ENCODE measurements at places on chromosomes 5 and 9.

DNA sequence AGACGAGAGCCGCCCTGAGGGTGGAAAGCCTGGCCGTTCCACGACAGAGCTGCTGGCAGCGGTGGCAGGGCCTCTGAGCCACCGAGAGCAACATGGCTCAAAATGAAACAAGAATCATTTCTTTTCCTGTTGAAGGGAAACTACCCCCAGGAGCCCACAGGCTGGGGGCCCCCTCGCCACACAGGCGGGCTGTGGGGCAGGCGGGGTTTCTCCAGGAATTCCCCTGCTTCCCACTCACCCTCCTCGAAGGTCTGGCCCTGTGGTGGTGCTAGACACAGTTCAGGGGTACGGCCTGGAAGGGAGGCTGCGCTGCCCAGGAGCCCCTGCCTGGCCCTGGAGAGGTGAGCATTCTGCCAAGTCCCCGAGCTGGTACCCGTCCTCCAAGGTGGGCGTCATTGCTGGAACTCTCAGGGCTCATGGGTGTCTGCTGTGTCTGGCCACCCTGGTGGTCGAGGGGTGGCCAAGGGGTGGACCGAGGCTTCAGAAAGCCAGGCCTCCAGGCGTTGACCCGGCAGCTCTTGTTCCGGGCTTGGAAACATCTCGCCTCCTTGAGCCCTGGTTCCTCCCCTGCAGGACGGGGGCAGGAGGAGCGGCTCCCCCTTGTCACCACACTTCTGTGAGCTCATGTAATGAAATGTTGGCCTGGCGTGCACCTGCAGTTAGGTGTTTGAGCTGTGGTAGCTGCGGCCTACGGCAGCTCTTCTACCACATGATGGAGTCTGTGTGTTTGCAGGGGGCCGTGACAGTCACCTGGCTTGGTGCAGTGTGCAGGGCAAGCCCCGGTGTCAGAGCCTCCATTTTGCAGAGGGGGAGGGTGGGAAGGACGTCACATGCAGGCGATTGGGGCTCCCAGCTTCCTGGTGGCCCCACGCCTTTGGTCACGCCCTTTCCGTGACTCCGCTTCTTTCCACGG is 65.3 kb downstream of the RXRA start:
- no peak for DNase-seq

DNA sequence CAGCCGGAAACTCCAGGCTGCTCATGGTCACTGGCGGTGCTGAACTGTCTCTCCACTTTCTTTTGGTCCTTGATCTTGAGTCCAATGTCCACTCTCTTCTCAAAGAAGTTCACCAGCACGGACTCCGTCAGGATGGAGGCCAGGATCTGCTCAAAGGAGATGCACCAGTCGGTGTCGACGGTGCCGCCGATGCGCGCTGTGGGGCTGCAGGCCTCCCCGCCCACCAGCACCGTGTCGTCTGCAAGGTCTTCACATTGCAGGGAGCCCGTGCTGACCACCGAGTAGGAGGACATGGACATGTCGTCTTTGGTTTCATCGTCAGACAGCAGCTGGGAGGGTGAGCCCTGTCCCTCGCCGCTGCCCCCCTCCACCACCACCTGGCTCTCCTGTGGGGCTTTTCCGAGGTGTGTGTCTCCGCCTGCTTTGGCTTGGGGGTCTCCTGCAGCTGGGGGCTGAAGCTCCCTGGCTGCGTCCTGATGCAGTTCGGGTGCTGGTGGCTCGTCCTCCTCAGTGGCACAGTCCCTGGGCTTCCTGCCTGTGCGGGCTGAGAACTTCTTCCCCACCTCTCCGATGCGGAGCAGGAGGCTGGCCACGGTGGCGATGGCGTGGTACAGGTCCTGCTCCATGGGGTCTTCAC is 5.0 kb upstream of the MRNIP start:
- no peak for DNase-seq

DNA sequence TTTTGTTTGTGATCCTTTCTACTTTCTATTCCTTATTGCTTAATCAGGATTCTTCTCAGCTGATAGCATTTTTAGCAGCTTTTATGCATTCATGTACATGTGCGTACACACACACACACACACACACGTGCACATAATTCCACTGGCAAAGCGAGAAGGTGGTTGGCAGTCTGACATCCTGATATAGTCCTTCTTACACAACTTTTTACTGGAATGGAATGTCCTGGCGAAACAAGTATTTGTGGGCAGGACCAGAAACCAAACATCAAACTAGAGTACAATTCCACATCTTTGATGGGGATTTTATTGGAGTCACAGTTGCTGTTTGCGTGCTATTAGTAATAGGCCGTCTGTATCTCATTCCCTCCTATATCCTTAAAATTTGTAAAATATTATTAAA is 356.5 kb downstream of the CCDC171 start:
- peak; percentile 88 for DNase-seq

DNA sequence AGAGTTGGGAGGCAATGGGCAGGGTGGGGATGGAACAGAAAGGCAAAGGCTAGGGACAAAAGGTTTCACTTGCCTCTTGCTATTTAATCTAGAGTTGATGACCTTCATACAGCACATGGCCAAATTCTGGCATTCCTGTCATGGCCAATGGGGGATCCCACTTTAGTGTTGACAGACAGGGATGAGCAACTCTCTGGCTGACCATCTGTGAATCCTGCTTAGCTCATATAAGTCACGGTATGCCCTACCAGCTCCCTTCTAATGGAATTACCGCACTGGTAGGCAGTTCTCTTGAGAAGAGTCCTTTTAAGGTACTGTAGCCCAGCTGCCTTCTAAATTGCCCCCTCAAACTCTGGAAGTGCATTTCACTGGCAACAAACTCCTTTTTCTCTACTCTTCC is 76.1 kb downstream of the MAMDC2 start:
- no peak for DNase-seq

- peak; percentile 31 for DNase-seq
These were observed 393.5 kb downstream of the PDE4D start for GRCh38 chr5:59500014-59500413.

DNA sequence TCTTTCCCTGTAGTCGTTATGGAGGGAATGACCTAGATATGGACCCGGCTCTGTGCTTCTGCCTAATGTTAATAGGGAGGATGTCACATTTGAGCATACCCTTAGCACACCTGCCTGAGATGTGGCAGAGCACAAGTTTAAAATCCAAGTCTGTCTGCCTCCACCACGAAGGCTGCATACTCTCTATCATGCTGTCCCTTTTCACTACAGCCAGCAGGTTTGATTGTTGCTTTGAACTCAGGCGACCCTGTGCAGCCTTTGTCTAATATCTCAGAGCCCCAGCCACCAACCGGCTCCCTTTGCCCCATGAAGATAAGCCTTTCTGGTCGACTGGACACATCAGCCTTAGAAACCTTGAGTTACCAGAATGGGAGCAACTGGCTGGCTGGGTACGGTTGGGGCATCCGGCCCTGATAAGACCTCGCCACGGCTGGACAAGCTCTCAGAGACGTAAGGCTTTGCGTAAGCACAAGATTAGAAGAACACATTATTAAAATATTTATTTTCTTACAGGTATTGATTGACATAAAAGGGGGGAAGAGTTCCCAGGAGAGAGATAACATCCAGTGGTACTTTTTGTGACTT is 222.0 kb upstream of the TRIM32 start:
- no peak for DNase-seq

DNA sequence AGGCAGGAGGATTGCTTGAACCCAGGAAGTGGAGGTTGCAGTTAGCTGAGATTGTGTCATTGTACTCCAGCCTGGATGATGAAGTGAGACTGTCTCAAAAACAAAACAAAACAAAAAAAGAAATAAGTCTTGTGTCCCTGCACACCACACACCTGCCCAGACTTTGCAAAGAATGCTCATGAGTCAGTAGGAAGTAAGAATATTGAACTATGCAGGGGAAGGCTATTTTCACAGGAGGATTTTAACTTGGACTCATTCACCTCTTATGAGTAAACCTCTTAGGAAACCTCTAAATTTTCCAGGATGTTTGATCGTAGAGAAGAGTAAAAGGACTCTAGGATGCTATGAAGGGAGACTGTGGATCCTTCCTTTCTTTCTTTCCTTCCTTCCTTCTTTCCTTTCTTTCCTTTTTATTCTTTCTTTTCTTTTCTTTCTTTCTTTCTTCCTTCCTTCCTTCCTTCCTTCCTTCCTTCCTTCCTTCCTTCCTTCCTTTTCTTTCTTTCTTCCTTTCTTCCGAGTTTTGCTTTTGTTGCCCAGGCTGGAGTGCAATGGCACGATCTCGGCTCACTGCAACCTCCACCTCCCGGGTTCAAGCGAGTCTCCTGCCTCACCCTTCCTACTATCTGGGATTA is 96.7 kb upstream of the CLINT1 start:
- DNase-seq = no peak

DNA sequence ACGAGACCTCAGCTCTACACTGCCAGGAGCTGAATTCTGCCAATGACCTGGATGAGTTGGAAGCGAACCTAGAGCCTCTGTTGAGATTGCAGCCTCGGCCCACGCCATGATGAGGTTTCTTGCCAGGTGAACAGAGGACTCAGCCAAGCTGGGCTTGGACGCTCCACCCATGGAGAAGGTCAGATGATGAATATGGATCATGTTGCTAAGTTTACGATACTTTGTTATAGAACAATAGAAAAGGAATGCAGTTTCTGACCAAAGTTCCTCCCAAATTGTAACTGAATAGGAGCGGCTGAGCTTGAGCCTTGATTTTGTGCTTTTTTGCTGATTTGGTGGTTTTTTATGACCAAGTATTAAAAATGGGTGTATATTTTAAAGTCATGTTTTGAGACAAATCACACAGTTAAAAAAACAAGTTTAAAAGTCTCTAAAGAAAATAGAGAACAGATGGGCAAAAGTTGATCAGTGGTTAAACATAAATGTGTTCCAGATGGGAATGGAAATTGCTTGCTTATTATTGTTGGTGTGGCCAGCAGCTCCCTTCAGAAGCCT is 32.9 kb downstream of the ROPN1L start:
- DNase-seq = no peak

- DNase-seq = peak; percentile 83
These were observed 171.7 kb downstream of the TTC39B start for GRCh38 chr9:15135164-15135792.

DNA sequence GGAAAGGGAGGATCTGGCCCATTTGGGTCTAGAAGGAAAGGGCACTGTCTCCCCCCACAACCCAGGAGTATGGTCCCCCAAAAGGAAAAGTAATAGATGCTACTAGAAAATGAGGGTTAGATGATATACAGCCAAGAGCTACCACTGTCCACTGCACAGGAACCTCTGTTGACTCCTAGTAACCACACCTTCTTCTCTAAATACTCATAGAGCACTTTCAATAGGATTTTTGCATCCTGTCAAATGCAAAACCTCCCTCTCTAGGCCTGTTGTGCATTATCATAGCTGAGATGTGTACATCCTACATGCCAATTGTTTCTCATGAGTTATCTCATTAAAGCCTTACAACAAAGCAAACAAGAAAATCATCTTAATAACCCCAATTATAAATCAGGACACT is 66.8 kb downstream of the THBS4 start:
- DNase-seq = no peak

- no peak for DNase-seq
These were observed 112.5 kb upstream of the SLCO6A1 start for GRCh38 chr5:102611312-102611711.

GRCh38 chr5:171310212-171310818 is 1.3 kb downstream of the TLX3 start:
- no peak for DNase-seq

GRCh38 chr5:40356248-40356647 is 323.5 kb upstream of the PTGER4 start:
- peak; percentile 12 for DNase-seq

GRCh38 chr5:133610489-133611356 is 1.6 kb downstream of the FSTL4 start:
- peak; percentile 41 for DNase-seq

DNA sequence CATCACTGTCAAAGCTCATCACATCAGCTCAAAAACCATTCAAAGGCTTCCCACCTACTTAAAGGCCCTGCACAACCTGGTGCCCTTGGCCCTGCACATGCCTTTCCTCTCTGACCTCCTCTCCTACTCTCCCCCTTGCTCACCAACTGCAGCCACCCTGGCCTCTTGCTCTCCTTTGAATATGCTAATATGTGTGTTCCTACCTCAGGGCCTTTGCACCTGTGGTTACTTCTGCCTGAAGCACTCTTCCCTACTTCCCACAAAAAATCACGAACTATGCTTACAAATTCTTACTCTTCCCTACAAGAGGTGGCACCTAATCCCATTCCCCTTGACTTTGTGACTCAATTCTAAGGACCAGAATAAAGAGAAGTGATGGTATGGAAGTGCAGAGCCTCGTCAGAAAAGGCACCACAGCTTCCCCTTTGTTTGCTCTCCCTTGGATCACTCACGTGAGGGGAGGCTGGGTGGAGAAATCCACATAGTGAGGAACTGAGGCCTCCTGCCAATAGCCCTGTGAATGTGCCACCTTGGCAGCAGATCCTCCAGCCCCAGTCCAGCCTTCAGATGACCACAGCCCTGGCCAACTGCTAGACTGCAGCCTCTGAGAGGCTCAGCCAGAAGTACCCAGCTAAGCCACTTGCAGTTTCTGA is 3.2 kb upstream of the TMEM171 start:
- no peak for DNase-seq

DNA sequence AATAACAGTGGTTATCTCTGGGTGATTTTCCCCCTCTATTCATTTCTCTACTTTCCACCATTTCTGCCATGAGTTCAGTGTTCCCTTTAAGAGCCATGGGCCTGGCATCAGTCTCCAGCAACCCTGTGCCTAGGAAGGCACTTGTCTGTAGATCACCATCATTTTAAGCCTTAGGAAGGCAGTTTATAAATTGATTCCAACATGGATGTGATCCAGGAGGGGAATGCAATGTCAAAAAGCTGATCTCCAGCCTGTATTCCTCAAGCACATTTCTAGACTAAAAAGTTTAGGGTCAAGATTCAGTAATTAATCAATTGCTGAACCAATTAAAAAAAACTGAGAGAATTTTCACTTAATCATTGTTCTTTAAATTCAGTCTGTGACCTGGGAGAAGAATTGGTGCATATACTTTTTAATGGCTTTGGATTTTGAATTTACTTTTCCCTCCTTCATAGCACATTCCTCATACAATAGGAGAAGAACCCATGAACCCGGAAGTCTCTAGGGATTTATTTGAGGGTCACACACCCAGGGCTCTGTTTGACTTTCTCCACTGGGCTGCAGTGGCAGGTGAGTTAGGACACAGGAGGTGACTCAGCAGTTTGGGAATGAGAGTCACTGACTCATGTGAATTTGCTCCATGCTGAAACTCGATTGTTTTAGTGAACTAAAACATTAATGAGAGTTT is 6.1 kb upstream of the ERMP1 start:
- peak; percentile 55 for DNase-seq

DNA sequence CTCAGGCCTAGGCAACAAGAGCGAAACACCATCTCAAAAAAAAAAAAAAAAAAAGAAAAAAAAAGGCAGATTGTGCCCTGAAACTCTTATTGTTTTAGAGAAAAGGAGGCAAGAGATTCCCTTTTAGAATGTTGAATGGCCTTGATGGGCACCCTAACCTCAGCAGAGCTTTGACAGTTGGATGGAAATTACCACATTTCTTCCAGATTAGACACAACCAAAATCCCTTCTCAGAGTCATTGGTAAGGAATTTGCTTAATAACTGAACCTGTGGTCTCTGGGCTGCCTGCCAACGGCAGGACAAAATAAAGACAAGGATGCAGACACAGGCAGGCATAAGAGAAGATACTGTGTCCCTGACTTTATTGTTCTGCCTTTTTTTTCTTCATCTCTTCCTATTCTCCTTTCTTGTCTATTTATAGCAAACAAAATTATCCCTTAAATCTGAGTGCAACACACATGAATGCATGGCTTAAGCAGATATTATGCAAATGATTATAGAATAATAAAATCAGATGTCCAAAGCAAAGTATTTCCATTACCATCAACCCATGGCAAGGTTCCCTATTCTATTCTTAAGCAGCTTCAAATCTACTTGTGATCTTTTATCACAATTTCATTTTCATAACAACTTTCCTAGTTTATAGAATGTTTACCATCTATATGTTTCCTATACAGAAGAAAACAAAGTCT is 37.3 kb upstream of the TRIO start:
- DNase-seq = peak; percentile 91
